ENCODE measurements at places on chromosomes 3 and 15.

GRCh38 chr3:131744765-131745164 is 242.0 kb upstream of the MRPL3 start:
- no peak for DNase-seq

DNA sequence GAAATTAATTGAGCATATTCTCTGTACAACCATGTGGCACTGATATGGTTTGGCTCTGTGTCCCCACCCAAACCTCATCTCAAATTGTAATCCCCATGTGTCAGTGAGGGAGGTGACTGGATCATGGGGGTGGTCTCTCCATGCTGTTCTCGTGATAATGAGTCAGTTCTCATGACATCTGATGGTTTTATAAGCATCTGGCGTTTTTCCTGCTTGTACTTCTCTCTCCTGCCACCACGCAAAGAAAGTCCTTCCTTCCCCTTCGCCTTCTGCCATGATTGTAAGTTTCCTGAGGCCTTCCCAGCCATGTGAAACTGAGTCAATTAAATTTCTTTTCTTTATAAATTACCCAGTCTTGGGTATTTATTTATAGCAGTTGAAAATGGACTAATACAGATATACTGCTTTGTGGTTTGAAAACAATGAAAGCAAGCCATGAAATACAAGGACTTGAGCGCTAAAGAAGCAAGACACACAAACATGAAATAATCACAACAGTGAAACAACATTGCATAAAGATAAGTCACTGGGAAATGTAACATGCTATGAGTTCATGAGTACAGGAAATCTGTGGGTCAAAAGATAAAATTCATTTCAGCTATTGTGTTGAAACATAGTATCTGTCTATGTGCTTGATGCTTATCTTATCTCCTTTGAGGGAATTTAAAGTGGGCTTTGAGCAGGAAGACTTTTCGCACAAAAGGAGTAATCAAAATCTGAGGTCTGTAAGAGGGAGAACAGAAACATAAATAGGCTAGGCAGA is 288.7 kb downstream of the GBE1 start:
- DNase-seq, result no peak

DNA sequence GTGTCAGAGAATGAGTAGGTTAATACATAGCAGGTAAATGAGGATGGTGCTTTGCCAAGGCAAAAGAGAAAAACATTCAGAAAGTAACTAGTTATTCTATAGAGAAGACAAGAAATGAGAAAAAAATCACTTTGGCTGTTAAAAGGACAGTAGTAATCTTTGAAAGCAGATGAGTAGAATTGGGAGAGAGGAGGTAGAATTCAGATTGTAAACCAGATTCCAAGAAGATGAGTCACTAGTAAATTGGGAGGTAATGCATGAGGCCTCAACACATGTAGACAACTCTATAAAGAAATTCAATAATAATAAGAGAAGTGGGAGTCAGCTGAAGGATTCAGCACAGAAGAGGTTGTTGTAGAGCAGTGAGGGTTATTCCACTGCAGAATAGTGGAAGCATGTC is 81.4 kb downstream of the MBNL1 start:
- DNase-seq, result no peak

DNA sequence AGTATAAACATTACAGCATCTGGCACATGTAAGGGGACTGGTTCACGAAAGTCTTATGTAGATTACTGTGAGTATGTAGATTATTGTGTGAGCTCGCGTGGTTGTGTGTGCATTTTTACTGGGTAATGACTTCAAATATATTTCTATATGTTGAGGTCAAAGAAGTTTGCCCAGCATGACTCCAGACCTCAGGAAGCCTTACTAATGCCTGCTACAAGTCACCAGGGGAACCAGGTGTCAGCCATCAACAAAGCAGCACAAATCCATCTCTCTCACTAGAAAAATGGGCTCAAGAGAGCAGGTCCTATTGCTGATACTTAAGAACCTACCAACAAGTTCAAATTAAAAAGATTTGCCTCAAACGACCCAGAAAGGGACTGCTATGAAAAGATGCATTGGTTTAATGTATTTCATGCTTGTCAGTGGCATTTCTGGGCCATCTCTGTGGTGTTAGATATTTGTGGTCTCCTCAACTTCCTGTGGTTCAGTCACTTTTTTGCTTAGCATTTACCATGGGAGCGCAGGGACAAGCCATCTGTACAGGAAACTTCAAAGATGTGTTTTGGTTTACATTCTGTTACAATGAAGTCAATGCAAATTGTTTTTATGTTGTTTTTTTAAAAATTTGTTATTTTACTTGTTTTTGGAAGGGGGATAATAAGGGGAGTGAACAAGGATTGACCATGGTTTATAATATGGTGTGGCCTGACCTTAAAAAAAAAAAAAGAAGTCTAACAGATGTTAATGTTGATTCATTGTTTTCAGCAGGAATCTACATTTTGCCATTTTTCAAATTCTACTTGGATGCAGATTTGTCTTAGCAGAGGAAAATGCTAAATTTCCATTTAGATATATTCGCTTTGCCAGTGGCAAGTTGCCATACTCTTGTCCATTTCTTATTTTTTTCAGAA is 172.1 kb upstream of the ADAMTS9 start:
- DNase-seq, result no peak
